ENCODE measurements at places on chromosomes 13 and 19.

DNA sequence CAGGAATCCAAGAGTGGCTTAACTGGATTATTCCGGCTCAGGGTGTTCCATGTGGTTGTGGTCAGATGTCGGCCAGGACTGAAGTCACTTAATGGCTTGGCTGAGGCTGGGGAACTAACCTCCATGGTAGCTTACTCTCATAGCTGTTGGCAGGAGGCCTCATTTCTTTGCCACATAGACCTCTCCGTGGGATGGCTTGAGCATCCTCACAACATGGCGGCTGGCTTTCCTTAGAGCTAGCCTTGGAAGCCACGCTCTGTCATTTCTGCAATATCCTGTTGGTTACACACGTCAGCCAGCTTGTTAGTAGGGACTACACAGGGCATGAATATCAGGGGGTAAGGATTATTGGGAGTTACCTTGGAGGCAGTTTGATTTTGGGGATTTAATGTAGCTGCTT lies 5.1 kb downstream of the CRX start:
- no peak for DNase-seq

DNA sequence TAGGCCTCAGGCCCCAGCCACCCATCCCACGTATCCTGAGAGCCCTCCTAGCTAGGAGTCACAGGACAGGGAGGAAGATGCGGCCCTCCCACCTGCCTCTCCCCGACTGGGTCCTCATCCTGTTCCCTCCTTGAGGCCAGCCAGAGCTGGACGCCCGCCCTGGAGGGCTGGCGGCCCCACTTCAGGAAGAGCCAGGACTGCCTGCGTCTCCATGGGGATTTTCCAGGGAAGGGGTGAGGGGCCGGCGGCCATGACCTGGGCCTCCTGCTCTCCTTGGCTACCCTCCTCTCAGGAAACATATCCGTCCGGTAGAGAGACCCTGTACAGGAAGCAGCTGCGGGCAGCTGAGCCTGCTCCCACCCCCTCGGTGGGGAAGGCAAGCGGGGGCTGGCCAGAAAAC lies 11.3 kb upstream of the PRKD2 start:
- DNase-seq, result no peak

DNA sequence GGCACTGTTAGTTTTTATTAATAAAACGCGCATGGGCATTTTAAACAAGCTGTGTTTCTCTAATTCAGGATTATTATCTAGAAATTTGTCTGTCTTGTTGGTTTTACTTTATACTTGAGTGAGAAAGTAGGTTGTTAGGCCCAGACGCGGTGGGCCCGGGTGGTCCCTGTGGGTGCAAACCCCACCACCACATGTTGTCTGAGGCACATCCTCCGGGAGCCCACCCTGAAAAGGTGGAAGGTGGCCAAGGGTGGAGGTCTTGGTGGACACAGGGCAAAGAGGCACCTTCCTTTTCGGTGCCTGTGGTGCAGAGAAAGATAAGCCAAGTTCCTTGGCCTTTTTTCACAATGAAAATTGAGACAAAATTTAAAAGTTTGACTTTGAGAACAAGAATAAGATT lies 16.6 kb downstream of the ATP4B start:
- no peak for DNase-seq

GRCh38 chr19:38180071-38180470 lies 44.0 kb downstream of the DPF1 start:
- no peak for DNase-seq

DNA sequence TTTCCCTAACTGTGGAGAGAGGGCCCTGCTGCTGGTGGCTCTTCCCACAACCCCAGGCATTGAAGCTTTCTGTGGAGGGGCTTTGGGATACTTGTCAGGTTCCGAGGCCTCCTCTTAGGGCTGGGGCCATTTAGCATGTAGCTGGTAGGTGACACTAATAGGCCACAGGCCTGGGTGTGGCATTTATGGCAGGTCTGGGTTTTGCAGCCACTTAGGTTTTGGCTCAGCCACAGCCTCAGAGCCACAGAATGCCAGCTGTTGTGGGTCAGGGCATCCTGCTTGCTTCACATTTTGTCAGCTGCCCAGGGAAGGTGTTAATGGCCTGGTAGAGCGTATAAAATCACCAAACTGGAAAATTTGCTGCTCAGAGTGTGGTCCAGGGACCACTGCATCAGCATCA lies 15.7 kb downstream of the FAM124A start:
- DNase-seq, result no peak

DNA sequence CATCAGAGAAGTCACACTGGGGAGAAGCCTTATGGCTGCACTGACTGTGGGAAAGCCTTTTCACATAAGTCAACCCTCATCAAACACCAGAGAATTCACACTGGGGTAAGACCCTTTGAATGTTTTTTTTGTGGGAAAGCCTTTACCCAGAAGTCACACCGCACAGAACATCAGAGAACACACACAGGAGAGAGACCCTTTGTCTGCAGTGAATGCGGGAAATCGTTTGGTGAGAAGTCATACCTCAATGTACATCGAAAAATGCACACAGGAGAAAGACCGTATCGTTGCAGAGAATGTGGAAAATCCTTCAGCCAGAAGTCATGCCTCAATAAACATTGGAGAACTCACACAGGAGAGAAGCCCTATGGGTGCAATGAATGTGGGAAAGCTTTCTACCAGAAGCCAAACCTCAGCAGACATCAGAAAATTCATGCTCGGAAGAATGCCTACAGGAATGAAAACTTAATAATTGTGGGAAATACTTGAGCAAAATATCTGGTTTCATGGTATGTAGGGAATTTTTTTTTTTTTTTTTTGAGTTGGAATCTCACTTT lies 30.7 kb downstream of the ZNF793 start:
- no peak for DNase-seq

- no peak for DNase-seq
Observed at GRCh38 chr13:26628706-26629105, 71.2 kb downstream of the WASF3 start.

GRCh38 chr19:33309826-33310225 lies 7.5 kb upstream of the CEBPA start:
- DNase-seq, result no peak

- no peak for DNase-seq
Observed at GRCh38 chr13:111880185-111880584, 186.8 kb upstream of the SOX1 start.

DNA sequence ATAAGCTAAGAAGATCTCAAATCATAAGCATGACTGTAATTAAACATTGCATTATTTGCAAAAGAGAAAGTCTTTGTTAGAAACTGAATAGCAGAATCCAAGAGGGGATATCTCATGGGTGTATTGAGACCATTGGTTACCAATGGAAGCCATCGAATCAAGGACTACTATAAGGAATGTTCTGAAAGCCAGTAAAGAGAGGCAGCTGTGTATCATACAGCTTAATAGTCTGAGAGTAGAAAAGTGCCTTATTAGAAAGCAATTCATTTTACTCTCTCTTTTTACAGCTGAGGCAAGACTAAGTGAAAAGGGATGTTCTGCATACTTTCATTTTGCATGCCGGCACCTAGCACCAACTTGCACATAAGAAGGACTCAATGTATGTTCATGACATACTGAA lies 7.6 kb upstream of the DCT start:
- DNase-seq, result no peak

DNA sequence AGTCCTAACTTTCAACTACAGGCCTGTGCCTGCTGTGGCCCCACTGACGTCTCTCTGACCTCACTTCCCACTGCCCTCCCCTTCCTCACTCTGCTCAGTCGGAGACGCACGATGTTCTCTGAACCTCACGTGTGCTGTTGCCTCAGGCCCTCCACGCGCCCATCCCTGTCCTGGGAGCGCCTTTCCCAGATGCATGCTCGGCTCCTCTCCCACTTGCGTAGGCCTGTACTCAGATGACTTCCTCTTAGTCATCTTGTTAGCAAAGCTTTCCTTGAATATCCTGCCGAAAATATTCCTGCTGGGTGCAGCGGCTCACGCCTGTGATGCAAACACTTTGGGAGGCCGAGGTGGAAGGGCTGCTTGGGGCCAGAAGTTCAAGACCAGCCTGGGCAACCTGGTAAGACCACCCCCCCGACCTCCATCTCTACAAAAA lies 9.3 kb upstream of the SYT5 start:
- DNase-seq, result no peak

DNA sequence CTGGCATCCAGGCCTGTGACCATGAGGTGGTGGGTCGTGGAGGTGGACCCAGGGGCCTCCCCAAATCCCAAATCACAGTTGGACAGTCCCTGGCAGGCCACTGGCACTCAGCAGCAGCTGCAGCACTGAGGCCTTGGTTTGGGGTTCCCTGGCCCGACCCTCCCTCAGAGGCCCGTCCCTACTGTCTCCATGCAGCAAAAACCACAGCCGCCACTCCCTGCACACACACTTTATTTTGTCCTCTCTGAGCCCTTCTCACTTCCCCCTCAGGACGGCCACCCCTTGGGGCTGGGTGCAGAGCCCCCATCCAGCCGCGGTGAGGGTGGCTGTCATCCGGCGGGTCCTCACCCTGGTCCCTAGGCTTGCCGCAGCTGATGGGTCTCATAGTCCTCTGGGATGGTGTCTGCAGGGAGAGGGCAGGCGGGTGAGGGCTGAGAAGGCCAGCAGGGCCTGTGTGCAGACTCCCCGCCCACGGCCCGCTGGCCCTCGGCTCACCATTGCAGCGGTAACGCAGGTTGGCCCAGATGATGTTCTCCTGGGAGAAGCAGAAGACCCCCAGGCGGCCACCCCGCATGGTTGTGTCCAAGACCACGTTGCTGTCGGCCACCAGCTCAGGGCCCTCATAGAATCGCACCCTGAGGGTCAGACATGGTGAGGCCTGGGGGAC lies 8.4 kb downstream of the COMP start:
- no peak for DNase-seq

- peak; percentile 79 for DNase-seq
Observed at GRCh38 chr13:99380921-99381645, 73.9 kb upstream of the GPR183 start.

- no peak for DNase-seq
Observed at GRCh38 chr13:30002577-30002976, 152.2 kb upstream of the UBL3 start.

DNA sequence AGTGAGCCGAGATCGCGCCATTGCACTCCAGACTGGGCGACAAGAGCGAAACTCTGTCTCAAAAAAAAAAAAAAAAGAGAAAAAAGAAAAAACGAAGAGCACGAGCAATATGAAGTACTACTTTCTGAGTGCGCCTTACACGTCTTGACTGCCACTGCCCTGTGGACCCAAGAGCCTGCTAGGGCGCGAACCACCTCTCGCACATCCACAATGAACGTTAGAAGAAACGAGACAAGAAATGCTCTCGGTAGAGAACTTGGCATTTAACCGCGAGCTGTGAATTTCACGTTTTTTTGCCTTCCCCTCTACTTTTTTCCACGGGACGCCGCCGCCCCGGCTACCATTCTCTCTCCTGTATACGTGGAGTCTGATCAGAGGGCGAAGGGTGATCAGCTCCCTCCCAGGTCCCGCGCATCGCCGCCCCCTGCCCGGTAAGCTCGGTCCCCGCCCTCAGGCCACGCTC lies 454 bp downstream of the TIMM44 start:
- no peak for DNase-seq

GRCh38 chr19:48806818-48807589 lies 3.8 kb downstream of the BCAT2 start:
- DNase-seq, result no peak

DNA sequence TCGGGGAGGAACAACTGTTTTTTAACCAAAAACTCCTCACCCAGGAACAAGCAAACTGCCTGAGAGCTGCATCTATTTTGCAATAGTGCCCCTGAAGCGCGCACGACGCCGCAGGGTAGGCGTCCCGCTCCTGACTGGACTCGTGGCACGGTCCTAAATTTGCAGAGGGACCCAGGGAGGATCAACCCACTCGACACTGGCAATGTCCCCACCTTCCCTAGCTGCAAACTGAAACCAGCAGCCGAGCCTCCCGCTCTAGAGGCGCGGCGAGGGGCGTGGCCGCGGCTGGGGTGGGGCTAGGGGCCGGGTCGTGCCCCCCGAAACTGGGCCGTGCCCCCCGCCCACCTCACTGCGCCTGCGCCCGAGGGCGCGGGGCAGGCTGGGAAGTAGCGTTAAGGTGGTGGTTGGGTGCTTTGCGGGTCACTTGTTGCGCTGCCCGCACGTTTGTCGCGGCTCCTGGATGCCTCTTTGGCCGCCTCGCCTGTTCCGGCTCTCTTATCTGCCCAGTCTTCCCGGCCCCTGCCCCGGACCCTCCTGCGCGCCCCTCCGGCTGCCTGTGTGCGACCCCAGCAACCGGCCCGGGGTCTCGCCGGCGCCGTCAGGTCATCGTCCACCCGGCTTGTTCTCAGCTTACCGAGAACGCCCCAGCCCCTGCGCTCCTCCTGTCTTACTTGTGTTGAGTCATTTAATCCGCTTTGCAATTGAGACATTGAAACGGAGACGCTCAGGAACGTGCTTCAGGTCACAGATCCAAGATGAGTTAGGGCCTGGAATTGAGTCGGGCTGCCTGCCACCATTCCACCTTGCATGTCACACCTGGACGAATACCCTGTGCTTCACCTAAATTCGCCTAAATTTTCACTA lies 37.9 kb upstream of the LSM14A start:
- DNase-seq, result peak; percentile 96

Data from activated T-cell treated with anti-CD3 and anti-CD28 coated beads, Interleukin-2, amount 50 U/mL, for 24 hours (primary cell).